Vein endothelial cell (primary cell): ENCODE measurements at places on chromosomes 1 and 21. TPM values are rescaled to one million over a fixed set of nuclear protein-coding genes. Genes with fewer than 3 reads are reported as not detected.

TGFBR3 gene
- total RNA-seq = 11.1 and 18.1 TPM in 2 replicates

EXTL2 gene
- 25.8 and 31.0 TPM in 2 replicates for total RNA-seq

OR6N2 gene
- not detected in 2 replicates for total RNA-seq

ERICH3 gene
- not detected in 2 replicates for total RNA-seq

FOXD2 gene
- 0.10 and 0.33 TPM in 2 replicates for total RNA-seq

E2F2 gene
- total RNA-seq = 1.9 and 2.6 TPM in 2 replicates

DYRK1A gene
- 73.1 and 81.7 TPM in 2 replicates for total RNA-seq

INSRR gene
- not detected in 2 replicates for total RNA-seq

COL24A1 gene
- not detected in 2 replicates for total RNA-seq

SPATA46 gene
- total RNA-seq = not detected in 2 replicates

DUSP10 gene
- total RNA-seq = 2.3 and 6.7 TPM in 2 replicates

KCNK2 gene
- total RNA-seq = under 0.01 and 0.38 TPM in 2 replicates

NR1I3 gene
- total RNA-seq = not detected in 2 replicates

CCDC181 gene
- total RNA-seq = 0.33 TPM in 1 of 2 replicates, not detected in the other

RNF11 gene
- 127 and 136 TPM in 2 replicates for total RNA-seq

RHEX gene
- total RNA-seq = not detected in 2 replicates

PKP1 gene
- under 0.01 and 0.10 TPM in 2 replicates for total RNA-seq

B4GALT3 gene
- 37.6 and 39.5 TPM in 2 replicates for total RNA-seq

LAPTM5 gene
- 46.6 and 47.0 TPM in 2 replicates for total RNA-seq

LORICRIN gene
- total RNA-seq = not detected in 2 replicates

ADORA3 gene
- under 0.01 and 0.19 TPM in 2 replicates for total RNA-seq

ALX3 gene
- not detected in 2 replicates for total RNA-seq

VSIG8 gene
- total RNA-seq = not detected in 2 replicates

TRPM2 gene
- 0.33 and 1.1 TPM in 2 replicates for total RNA-seq

IRF6 gene
- total RNA-seq = 2.9 and 8.8 TPM in 2 replicates

DRAXIN gene
- total RNA-seq = 0.33 and 0.96 TPM in 2 replicates

CNN3 gene
- total RNA-seq = 281 and 290 TPM in 2 replicates

PTGFR gene
- total RNA-seq = under 0.01 and 0.48 TPM in 2 replicates

TNNI3K gene
- 0.10 TPM in 1 of 2 replicates, not detected in the other for total RNA-seq

PLPPR4 gene
- total RNA-seq = 0.19 TPM in 1 of 2 replicates, not detected in the other

FALEC gene
- total RNA-seq = not detected in 2 replicates

EFNA3 gene
- 1.6 and 3.6 TPM in 2 replicates for total RNA-seq

CTNNBIP1 gene
- 42.5 and 49.5 TPM in 2 replicates for total RNA-seq

KCNQ4 gene
- not detected in 2 replicates for total RNA-seq

EPHA10 gene
- not detected in 2 replicates for total RNA-seq

AQP10 gene
- total RNA-seq = 0.65 TPM in 1 of 2 replicates, not detected in the other

PGM1 gene
- total RNA-seq = 21.2 and 23.2 TPM in 2 replicates

MXRA8 gene
- 1.6 TPM in 2 replicates for total RNA-seq

ELAPOR1 gene
- total RNA-seq = 0.65 and 0.86 TPM in 2 replicates

HOOK1 gene
- under 0.01 and 0.10 TPM in 2 replicates for total RNA-seq

LPGAT1 gene
- total RNA-seq = 36.5 and 49.0 TPM in 2 replicates

TEDDM1 gene
- not detected in 2 replicates for total RNA-seq

BCL2L15 gene
- 0.19 and 0.33 TPM in 2 replicates for total RNA-seq

LYSMD1 gene
- 5.2 TPM in 2 replicates for total RNA-seq

TFF3 gene
- 23.1 and 32.0 TPM in 2 replicates for total RNA-seq

MAP7D1 gene
- 188 and 205 TPM in 2 replicates for total RNA-seq

SLC2A5 gene
- under 0.01 and 0.33 TPM in 2 replicates for total RNA-seq

CATSPERE gene
- total RNA-seq = 0.98 and 4.9 TPM in 2 replicates

MAP3K21 gene
- total RNA-seq = 0.19 and 0.33 TPM in 2 replicates

KCNJ9 gene
- not detected in 2 replicates for total RNA-seq
